LHCN-M2 (cell line): ENCODE measurements at places on chromosomes 16 and 17.

- DNase-seq, result peak; percentile 91
Measured at GRCh38 chr17:65679165-65679845, 117.9 kb upstream of the AXIN2 start.

DNA sequence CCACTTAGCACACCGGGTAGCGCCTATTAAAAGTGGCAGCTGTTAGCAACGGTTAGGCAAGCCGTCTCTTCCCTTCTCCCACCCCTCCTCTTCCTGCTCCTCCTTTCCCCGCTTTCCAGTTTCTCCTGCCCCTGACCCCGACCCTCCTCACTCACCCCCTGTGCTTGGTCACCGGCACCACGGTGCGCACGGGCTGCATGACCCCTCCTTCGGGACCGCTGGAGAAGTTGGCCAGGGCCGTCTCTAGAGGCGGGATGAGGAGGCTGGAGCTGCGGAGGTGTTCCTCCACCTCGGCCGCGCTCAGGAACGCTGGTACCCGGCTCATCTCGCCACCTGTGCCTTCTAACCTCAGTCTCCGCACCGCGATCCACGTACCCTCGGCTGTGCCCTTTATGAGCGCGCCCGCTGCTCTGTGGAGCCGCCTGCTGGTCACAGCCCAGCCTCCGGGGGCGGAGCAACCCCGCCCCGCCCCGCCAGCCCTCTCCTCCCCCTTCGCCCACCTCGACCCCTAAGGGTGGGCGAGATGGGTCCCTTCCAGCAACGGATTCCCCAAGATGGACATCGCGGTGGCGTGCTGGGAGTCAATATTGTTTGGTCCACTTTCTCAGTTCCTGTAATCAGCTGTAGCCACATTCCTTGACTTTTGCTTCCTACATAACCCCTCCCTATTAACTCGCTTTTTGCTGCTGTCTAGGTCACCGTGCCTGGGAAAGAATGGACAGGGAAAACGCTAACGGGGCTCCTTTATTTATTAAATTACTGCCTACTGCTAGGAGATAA lies at the start of gene CRYM:
Gene CRYM (minus strand): TSS at position 364 of the 780 bp plus-strand sequence. CDS start 39 bp downstream, at position 325.
- DNase-seq, result no peak

DNA sequence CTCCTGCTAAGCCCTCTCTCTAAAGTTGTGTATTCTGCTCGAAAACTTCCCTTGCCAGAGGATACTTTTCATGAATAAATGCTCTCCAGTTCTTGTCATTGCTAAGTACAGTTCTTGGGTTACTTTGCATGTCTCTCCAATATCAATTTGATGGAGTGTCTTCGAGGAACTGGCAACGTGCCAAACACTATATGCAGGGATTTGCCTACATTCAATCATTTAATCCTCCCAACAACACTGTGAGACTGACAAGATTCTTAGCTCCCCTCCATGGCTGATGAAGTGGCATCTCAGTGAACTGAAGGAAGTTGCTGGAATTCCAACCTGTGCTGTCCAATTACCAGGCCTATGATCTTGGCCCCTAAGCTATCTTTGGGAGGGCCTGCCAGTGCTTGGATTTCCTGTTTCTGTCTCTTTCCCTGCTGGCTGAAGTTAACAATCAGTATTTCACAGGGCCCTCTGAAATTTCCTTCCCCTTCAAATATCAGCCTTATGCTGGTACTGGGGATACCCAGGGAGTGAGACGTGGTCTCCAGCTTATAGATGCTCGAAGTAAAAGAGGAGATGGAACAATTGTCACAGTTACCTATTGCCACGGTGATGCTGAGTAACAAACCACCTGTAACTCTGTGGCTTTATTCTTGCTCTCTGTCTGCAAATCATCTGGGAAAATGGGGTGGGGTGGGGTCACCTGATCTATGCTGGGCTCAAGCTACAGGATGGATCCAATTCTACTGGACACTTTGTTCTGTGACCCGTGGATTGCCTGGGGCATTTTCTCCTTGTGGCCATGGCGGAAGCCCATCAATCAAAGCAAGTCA lies 19.4 kb upstream of the CRISPLD2 start:
- DNase-seq, result no peak

- DNase-seq, result no peak
Measured at GRCh38 chr17:56886288-56886731, 27.5 kb downstream of the TRIM25 start.

- DNase-seq, result no peak
Measured at GRCh38 chr17:80614332-80615047, 69.9 kb downstream of the RPTOR start.
